ENCODE measurements at places on chromosomes 7 and 10.

DNA sequence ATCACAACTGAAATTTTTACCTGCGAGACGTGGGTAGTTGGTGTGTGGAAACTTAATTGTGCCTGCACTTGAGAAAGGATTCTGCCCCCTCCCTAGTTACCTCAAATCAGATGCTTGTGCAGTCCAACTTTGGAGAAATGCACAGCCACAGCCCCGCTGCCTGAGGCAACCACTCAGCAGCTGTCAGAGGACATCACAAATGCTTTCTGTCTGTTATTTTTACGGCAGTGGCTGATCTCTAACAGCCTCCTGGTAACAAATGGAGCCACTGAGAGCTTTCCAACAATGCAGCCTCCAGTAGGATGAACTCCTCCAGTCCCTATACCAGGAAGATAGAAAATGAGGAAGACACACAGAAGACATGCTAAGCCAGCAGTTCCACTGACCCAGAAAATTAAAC lies 712.2 kb upstream of the GHITM start:
- no peak for ATAC-seq

DNA sequence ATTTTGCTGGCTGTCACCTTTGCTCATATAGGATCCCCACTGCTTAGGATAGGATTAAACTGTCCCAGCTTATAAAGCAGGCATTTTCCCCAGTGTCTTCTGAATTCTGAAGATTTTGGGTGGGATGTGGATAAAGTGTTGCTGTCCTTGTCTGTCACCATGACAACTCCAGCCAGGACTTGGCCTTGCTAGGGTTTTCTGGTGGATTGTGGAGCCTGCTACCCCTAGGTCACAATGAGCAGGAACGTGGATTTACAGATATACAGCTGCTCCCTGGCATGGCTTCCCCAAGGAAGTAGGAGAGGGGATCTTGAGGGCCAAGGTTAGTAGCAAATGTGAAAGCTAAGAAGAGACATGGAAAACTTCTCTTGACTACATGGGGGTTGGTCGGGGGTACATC lies 220.7 kb downstream of the WDR11 start:
- no peak for ATAC-seq

- ATAC-seq = no peak
These were observed 7.1 kb downstream of the NEBL start for GRCh38 chr10:20890009-20890408.

DNA sequence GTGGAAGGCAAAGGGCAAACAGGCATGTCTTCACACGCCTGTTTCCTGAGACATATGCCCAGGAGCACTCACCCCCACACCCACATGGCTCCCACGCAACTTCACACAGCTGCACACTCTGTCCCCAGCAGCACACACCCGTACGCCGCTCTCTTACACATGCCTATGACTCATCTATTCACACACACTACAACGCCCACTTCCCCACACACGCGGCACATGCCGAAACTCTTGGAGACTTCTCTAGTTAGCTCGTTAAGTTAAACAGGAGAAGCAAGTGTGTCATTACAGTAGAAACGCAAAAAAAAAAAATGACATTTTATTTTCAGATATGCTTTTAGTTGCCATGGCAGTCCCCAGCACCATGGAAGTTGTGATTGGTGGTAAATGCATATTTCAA lies 6.7 kb downstream of the CALN1 start:
- peak; percentile 31 for ATAC-seq

DNA sequence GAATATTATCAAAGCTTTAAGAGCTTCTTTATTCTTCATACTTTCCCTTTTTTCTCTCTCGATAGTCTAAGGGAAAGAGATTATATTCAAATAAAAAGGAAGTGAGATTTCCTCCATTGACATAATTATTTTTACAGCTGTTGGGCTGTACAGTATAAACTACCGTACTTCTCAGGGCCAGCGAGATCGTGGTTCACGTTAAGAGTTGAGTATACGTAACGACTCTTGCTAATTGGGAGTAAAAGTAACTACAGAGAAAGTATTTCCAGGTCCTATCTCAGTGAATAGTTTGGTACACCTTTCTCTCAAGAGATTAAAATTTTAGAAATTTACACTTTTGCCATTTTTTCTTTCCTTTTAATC lies 57.8 kb downstream of the INPP5F start:
- ATAC-seq = no peak

DNA sequence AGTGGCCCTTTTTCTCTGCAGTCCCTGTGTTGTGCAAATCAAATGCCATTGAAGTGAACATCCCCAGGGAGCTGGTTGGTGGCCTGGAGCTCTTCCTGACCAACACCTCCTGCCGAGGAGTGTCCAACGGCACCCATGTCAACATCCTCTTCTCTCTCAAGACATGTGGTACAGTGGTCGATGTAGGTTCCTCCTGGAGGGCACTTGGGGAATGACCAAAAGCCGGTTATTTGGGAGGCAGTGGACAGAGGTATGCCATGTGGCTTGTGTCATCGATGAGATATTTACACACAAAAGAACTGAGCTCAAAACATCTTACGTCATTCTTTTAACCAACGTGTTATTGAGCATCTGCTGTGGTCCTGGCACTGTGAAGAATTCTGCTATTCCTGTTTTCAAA lies 19.7 kb downstream of the OIT3 start:
- no peak for ATAC-seq

GRCh38 chr10:63157845-63158624 lies 24.9 kb downstream of the NRBF2 start:
- ATAC-seq = peak; percentile 35

- ATAC-seq = no peak
These were observed 4.2 kb upstream of the CCM2 start for GRCh38 chr7:44995555-44996493.

DNA sequence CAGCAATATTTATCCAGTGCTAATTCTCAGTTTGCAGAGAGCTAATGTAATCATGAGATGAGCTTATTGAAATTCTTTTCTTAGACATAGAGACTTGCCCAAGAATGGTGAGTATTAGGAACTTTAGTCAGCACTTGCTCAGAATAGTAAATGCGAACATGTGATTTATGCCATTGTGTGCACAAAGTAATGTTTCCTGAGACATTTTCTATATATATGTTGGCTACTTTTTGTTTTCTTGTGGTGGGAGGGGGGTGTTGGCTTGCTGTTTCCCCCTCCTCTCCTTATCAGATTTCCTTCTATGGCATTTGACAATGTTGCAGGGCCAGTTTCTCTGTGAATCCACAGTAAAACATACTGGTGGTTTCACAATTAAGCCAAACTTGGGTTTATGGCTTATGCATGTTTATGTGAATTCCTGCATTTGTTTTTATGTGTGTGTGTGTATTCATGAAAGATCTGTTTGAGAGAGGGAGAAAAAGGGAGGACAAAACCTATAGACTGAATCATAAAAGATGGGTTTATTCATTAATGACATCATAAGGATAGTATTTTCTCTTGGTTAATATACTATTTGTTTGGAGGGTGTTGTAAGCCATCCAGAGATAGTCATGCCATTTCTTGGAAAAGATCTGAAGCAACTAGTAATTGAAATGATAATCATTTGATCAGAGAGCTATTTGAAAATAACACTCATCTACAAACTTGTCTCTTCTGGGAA lies 36.3 kb downstream of the ARID5B start:
- ATAC-seq = no peak

DNA sequence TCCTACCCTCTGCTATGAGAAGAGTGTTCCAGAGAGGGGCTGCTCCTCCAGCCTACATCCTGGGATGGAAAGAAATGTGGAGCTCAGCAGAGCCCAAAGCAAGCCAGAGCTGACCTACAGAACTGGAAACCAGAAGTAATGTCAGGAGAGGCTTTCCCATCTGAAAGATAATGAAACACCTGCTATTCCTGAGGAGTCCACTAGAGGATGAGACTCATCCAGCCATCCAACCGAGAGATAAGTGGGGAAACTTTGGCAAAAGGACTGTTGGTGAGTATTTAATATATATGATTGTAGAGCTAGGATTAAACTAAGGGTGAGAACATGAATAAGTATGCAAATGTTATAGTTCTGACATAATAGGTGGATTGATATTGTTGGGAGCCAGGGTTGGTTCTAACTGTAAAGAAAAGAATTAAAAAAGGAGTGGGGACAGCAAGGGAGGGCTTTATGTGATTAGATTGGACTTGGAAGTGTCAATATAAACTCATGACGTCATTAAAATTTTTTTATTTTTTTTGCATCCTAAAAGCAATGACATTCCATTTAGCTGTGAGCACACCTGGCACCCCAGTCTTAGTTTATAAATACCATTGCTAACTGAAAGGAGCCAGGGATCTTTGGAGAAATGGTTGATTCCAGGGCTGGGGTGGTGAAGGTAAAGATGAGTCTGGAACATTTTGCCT lies 312.8 kb upstream of the NFE2L3 start:
- ATAC-seq = no peak

GRCh38 chr7:11858622-11859302 lies 26.8 kb upstream of the THSD7A start:
- no peak for ATAC-seq

- ATAC-seq = no peak
These were observed 24.3 kb downstream of the SUN3 start for GRCh38 chr7:48004638-48005037.

DNA sequence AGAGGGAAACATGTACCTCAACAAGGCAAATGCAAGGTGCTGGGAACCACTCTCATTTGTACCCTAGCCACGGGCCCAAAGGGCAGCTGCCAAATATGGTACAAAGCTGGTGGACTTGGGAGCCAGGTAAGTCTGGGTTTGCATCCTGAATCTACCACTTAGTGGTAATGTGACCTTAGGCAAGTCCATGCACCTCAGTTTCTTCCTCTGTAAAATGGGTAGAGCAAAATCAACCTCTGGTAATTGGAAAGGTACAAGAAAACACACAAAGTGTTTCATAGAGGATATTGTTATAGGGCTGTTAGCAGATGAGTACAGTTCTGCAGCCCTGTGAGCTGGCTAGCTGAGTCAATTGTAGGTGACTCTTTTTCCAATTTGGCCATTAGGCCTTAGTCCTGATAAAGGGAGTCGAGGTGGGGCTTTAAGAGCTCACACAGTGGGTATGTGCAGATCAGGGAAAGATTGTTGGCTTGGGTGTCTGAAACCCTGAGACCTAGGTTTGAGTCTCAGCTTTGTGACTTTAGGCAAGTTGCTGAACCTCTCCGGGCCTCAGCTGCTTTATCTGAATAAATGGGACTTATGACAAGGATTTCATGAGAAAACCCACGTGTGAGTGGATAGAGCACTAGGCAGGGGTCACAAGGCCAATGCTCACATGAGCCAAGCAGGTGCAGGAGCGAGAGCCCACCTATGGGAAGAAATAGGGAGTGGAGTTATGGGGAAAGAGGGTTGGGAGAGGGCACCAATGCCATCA lies 121.3 kb upstream of the GDF10 start:
- no peak for ATAC-seq

GRCh38 chr7:127968547-127968946 lies 62.7 kb downstream of the LRRC4 start:
- ATAC-seq = no peak

- ATAC-seq = no peak
These were observed 191.2 kb upstream of the MGMT start for GRCh38 chr10:129275886-129276285.

- peak; percentile 69 for ATAC-seq
These were observed 373.5 kb upstream of the CELF2 start for GRCh38 chr10:10644008-10644646.

- peak; percentile 43 for ATAC-seq
These were observed 32.1 kb downstream of the JCAD start for GRCh38 chr10:30027057-30028005.

DNA sequence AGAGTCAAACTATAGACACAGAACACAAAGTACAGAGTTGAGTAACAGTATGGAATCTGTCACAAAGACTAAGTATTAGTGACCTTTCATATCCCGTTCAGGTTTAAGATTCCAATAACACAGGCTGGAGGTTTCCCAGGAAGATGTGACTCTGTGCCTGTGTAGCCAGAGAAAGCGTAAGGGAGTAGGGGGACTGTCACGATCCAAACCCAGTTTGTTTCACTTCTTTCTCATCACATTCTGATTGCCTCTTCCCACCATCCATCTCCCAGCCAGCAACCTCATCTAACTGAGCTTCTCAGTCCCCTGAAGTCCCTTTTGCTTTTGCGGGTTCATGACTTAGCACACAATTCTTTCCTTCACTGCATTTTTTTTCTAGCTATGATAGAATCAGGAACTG lies 76.4 kb upstream of the NPVF start:
- no peak for ATAC-seq

GRCh38 chr10:14543904-14544210 lies 213.1 kb upstream of the FRMD4A start:
- ATAC-seq = no peak

GRCh38 chr7:100896732-100897608 lies 1.3 kb upstream of the ACHE start:
- ATAC-seq = peak; percentile 39

GRCh38 chr7:20653636-20654035 lies 38.2 kb downstream of the ABCB5 start:
- no peak for ATAC-seq

DNA sequence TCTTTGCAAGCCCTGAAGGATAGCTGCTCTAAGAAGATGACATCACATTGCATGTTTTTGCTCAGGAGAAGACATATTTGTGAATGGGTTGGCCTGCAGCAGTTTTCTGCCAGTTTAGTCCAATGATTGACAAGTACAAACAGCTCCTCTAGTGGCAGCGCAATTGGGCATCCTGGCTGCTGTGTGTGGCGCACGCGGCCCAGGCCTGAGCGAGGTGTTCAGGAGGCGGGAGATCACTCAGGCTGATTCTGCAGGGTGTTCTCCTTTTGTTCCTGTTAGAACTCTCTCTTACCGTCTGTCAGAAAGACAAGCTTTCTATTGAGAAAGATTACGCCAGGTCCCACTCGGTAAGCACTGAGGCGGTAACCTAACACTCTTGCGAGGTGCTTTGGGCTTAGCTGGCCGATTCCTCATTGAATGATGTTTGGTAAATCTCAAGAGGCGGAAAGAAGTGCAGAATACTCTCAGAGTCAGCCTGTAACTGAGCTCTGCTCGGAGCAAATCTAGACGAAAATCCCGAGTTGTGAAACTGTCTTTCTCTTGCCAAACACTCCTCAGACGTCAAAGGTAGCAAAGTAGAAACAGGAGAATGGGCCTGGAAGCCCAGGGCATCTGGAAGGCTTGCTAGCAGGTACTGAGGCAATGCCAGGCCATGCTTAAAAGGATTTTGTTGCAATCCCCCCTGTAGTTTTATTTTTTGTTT lies 219.2 kb upstream of the BMPER start:
- ATAC-seq = no peak

- ATAC-seq = no peak
These were observed 230.9 kb downstream of the AGMO start for GRCh38 chr7:15330943-15331342.

DNA sequence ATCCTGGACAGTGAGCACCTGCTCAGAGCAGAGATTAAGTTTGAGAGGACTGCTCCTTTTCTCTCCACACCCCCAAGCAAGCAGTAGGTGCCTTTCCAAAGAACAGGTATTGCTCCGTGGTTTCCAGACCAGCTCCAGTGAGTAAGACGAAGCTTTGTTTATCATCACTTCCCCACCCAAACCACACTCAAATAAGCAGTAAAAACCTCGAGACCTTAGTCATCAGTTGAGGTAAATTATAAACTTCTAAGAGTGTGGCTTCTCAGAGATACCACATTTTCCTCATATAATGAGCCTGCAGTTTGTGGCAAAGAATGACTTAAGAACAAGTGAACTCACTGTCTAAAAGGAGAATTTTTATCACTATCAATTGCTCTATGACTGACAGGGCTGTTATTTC lies 50.0 kb upstream of the GRB10 start:
- ATAC-seq = no peak

- no peak for ATAC-seq
These were observed 205.3 kb downstream of the BUB3 start for GRCh38 chr10:123359539-123359938.

Measured in gastroesophageal sphincter (tissue), 4 donors.